Cerebellar nuclear complex (tissue), 1 donor: ENCODE measurements at places on chromosomes 12 and 14.

- no peak for DNase-seq
Observed at GRCh38 chr14:70005281-70005805, 126.1 kb downstream of the SMOC1 start.

GRCh38 chr12:66829660-66830325, 150.9 kb upstream of the GRIP1 start:
- no peak for DNase-seq

- DNase-seq, result no peak
Observed at GRCh38 chr12:106685381-106685780, 89.1 kb upstream of the RIC8B start.

- DNase-seq, result no peak
Observed at GRCh38 chr12:66004922-66005703, 125.4 kb downstream of the LLPH start.

DNA sequence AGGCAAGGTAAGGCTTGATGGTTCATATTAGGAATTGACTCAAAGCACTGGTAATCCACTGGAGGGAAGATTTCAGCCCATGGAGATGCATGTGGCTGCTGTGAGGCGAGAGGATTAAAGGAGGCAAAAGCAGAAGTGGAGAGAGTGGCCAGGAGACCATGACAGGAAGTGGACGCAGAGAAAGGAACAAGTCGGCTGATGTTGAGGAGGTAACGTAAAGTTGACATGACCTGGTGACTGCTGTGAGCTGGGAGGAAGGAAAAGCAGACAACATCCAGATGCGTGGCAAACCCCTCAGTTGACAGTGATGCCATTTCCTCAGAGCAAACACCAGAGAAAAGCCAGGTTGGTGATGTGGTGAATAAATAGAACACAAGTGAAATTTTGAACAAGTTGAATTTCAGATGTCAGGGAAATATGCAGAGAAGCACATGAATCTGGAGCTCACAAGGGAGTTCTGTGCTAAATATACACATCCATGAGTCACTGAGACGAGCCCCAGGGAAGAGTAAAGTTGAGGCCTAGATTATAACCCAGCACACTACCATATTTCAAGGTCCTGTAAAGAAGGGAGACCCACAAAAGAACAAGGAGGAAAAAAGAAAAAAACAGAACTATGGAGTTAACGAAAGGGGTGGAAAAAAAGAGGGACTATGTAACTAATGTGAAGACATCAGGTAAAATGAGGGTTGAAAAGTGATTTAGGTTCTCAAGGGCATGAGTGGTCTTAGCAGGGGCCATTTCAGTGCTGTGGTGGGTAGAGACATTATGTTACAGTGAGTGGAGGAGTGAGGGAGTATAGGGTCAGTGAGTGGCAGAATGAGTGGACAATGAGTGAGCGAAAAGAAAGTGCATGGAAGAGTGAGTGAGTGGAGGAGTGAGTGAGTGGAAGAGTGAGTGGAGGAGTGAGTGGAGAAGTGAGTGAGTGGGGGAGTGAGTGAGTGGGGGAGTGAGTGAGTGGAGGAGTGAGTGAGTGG, 61.6 kb upstream of the GZMB start:
- DNase-seq, result no peak

- DNase-seq, result no peak
Observed at GRCh38 chr12:24854908-24855307, 94.0 kb downstream of the BCAT1 start.

DNA sequence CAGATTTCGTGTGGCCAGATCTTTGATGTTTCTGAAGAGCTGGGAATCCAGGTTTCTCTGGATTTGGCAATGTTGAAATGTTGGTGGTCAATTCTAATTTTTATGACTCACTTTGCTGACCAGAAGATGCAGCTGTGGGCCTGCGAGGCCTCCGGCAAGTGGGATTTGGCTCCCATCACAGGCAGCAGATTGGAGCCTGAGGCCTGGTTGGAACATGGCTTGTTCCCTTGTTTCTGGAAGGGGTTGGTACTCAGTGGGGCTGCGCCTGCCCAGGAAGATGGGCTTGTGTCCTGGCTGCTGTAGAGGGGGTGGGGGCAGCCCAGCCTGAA, 23.1 kb downstream of the FBRSL1 start:
- DNase-seq, result no peak

DNA sequence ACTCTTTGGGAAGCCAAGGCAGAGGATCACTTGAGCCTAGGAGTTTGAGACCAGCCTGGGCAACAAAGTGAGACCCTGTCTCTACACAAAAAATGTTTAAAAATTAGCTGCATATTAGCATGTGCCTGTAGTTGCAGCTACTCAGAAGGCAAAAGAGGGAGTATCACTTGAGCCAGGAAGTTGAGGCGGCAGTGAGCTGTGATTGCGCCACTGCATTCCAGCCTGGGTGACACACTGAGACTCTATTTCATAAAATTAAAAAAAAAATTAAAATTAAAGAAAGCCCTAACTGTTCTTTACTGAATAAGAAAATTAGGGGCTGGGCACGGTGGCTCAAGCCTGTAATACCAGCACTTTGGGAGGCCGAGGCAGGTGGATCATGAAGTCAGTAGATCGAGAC, 27.0 kb downstream of the SENP1 start:
- DNase-seq, result no peak

- DNase-seq, result no peak
Observed at GRCh38 chr14:30994681-30995620, 30.5 kb upstream of the AP4S1 start.

DNA sequence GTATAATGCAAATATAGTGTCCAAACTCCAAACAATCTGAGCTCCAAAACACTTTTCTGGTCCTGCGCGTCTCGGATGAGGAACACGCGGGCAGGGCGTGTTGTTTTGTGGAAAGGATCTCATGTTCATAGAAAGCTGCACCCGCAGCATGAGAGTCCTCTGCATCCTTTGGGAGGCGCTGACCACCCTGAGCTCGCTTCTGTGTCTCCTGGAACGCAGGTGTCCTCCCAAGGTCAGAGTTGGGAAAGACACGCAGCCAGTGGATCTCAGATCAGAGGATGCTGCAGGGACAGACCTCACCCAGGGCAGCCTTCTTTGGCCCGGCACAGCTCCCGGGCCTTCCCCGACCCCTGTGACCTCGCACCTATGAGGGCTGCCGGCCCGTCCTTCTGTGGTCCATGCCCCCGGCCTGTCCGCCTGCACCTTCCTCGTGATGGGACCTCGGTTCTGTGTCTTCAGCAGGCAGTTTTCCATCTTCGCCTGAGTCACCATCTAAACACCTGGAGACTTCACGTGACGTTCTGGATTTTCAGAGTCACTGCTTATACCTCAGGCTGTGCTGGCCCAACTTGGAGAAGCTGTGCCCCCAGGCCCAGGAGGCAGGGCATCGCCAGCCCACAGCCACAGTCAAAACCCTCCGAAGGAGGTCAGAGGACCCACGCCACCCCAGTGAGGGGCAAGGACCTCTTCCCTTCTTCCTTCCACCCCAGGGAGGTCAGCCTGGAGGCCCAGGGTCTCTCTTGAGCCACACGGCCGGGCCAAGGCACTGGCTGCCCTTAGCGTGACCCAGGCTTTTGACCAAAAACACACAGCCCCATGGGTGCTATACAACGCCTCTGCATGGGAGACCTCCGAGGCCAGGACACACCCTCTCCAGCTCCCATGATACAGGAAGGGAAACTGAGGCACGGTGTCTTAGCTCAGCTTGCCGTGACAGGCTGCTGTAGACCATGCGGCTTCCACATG, 25.9 kb downstream of the MMP17 start:
- no peak for DNase-seq

DNA sequence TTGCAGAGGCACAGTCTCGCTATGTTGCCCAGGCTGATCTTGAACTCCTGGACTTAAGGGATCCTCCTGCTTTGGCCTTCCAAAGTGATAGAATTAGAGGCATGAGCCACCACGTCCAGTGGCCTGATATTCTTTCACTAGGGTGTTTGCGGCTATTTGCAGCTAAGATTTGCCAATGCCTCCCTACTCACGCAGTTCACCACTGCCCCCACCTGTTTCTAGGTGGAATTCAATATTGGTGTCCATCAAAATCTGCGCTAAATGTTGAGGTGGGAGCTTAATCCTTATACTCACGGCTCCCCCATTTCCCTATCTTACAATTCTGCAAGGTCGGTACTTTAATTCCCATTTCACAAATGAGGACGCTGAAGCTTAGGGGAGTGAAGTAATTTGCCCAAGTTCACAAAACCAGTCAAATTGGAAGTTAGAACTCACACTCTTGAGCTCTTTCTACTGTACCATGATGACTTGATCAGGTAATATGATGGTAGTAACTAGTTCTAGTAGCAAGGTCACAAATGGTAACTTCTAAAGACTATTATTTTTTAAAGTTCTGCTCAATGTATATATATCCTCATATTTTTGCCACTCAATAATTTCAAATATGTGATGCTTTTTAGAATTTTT, 22.1 kb upstream of the LRRC9 start:
- no peak for DNase-seq

- DNase-seq, result no peak
Observed at GRCh38 chr12:79400481-79400880, 290.3 kb downstream of the PAWR start.

- no peak for DNase-seq
Observed at GRCh38 chr14:100130521-100130920, 28.9 kb downstream of the DEGS2 start.

DNA sequence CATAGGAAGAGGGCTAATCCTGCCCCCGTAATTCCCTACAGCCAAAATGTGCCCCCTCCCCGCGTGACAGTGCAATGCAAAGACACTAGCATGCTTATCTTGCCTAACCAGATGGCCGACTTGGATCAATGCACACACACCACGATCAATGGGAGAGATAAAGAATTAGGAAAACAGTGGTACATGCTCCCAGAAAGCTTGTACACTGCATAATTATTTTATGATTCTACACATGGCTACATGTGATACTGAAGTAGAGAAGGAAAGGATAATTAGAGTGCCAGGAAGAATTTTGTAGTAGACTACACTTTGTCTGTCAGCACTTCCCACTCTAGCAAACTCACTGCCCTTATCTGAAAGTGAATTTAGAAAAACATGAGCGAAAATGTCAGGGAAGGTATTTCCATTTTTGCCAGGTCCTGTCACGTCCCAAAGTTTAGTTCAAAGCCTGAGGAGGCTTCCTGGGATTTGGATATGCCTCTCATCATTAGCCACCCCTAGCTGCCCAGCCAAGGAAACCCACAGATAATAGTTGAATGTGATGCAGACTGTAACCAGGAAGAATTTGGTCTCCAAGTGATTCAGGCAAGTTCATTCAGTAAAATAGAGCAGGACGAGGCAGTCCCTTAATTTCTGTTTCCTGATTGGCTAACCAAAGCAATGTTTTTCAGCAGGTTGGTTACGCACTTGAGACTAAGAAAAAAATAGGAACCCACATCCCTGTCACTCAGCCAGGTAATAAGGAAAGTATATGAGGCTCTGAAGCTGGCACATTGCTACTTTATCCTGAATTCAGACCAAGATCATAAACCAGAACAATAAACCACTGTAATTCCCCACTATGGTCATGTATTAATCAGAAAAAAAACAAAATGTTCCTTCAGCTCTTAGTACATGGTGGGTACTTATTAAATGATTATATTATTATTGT, 199.6 kb upstream of the OTX2 start:
- no peak for DNase-seq

DNA sequence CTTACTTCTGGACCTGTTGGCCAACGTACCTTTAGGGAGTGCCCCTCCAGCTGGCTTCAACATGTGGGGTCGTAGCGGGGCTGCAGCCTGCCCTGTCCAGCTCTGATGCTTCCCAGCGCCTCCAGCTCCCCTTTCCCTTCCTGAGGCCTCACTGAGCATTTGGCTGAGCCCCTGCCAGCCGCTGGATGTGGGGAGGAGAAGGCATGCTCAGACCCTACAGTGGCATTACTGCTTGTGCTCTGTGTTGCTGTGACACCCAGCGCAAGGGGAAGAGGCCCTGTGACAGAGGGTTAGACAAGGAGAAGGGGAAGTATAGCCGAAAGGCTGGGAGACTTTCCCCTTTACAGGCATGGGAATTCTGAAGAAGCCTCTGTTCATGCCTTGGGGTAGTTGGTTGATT, 145.9 kb downstream of the PRKCH start:
- DNase-seq, result no peak

DNA sequence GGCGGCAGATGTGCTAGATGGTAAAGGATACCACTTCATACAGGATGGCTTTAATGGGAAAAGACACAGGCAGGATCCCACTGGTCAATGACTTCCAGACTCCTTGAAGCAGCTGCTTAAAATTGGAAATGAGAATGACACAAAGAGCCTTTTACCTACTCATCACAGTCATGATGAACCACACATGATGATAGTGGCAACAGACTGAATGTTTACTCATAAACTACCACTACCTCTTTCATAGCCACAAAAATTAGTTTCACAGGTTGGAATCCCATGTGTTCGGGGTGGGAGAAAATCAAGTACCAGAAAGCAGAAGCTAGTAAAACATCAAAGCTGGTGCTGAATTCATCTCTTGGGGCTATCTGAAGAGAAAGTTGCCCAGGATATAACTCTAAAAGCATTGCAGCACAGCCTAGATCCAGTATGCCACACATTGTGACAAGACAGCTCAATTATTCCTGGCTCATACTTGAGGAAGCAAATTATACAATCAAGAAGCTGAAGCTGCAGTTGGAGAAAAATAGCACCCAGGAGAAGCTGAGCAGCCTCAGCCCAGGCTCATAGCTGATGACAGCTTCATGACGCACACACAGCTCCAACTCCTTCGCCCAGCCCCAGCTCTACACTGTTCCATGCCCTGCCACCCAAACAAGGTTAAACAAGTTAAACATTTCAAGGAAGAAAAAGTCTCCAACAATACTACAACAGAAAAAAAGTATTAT, 29.0 kb upstream of the C12orf50 start:
- no peak for DNase-seq

- DNase-seq, result no peak
Observed at GRCh38 chr12:45938566-45938965, 51.8 kb downstream of the SCAF11 start.

DNA sequence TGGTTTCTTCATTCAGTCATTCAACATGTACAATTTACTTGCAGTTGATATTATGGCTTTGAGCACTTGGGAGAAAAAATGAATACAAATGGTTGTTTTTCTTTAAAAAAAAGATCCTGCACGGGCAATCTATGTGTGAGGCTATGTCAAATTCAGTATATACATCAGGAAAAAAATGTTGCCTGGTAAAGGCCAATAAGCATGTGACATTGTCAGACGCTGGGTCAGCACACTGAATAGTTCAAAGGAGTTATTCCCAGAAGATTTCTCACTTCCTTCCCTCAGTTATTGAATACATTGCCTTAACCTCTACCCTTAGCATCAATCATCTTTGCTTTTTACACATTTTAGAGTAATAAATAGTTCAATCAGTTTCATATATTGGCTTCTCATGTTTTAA, 319.2 kb downstream of the NUAK1 start:
- no peak for DNase-seq

- no peak for DNase-seq
Observed at GRCh38 chr12:82430541-82431145, 72.3 kb downstream of the METTL25 start.

DNA sequence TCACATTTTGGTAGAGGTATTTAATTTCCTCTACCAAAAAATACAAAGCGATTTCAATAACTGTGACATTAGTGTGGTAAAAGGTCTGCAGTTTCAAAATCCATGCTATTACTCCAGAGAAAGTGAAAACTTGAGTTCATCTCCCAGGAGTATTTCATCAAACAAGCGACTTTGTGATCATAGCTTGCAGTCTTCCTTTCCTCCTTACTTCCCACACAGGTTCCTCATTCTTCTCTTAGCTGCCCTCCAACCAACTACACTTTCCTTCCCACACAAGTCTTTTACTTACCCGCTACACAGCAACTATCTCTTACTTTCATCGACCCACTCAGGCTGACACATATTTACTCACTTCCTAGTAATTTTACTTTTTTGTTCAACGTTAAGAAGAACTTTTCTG, 413.4 kb upstream of the USP15 start:
- no peak for DNase-seq

- no peak for DNase-seq
Observed at GRCh38 chr12:9392842-9393241, 184.6 kb upstream of the PZP start.
